ENCODE measurements at places on chromosomes 2 and 18.
A peak's percentile ranks its signal among the peaks of the same experiment; 100 is the strongest.

GRCh38 chr2:134131681-134132489 lies 122.0 kb upstream of the MGAT5 start:
- DNase-seq, result no peak

DNA sequence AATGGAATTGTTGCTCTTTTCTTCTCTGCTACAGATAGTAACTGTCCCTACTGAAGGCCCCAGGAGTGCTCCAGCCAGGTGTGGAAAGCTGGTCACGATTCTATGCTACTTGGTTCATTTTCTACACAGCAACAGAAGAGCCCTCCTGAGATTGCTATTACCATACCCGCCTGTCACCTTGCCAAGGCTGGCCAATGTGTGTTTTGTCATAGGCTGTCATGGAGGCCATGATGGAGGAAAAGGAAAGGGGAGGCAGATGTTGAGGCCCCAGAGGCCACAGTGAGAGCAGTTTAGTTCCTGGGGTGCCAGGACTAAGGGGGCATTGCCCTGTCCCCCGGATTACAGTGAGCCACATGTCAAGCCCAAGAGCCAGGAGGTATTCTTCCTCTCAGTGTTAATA lies 952 bp downstream of the ELMOD3 start:
- no peak for DNase-seq

DNA sequence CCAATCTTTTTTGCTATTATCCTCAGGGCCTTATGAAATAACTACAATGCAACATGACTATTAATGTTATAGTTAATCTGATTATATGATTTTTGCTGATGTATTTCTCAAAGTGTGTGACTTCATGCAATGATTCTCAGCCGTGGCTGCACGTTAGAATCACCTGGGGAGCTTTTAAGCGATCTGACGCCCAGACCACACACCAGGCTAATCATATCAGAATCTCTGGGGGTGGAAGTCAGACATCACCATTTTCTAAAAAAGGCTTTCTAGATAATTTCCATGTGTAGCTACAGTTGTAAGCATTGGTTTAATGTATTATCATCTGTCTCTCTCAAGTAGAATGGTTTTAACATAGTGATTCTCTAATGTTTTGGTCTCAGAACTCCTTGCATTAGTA lies 5.5 kb upstream of the QPCT start:
- no peak for DNase-seq

GRCh38 chr2:186634701-186635100 lies 44.8 kb downstream of the ITGAV start:
- DNase-seq, result no peak

- DNase-seq, result no peak
These were observed 72.5 kb upstream of the SERPINE2 start for GRCh38 chr2:224111576-224111975.

GRCh38 chr18:51028201-51028805 lies 1.7 kb upstream of the SMAD4 start:
- peak; percentile 34 for DNase-seq
